ENCODE measurements at places on chromosomes 3 and 15. TPM values are rescaled to one million over a fixed set of nuclear protein-coding genes. Genes with fewer than 3 reads are reported as not detected.

The UROC1 gene
- not detected for total RNA-seq

The AP3B2 gene
- total RNA-seq = 1.2 TPM

The AP2M1 gene
- total RNA-seq = 203 TPM

The SI gene
- total RNA-seq = not detected

The LRTM1 gene
- not detected for total RNA-seq

The KLF15 gene
- 21.9 TPM for total RNA-seq

The ESYT3 gene
- total RNA-seq = 17.5 TPM

DNA sequence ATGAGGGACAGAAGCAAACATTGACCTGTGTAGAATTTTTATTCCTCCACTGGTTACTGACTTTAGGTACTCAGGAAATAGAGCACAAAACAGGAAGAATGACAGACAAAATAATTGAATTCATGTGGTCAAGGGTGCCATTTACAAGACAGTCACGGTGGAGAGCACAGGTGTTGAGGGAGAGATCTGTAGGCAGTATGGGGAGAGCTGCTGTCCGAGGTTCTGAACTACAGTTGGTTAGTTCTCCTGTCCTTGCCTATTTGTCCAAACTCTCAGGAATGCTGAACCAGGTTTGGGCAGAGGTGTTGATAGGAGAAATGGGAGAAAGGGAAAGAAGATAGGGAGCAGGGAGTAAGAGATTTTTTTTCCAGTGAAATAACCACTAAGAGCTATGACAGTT, 178.5 kb upstream of the ZBTB20 start:
- DNase-seq = no peak

DNA sequence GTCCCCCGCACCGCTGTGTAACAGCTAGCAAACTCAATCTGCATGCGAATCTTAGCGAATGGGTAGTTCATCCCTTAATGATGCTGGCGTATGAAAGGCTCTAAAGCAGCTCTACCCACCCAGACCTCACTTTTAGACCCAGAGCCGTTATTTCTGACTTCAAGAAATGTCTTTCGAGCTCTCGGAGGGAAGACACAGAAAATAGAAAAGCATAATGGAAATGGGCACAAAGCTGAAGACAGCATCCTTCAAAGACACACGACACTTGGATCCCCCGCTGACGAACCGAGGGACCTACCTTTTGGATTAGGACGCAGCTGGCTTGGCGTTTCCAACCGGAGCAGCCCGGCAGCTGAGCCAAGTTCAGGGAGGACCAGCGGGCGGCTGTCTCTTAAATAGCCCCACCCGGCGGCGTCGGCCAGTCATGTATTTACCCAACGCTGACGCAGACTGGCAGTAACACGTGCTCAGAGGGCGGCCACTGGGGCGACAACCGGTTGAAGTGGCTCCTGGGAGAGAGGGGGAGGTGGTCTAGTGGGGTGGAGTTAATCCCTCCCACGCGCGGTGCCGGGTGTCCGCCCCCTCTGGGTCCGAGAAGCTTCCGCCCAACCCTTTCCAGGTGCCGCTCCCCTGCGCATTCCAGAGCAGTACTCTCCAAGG, 1.5 kb downstream of the CCK start:
- DNase-seq = peak; percentile 80

DNA sequence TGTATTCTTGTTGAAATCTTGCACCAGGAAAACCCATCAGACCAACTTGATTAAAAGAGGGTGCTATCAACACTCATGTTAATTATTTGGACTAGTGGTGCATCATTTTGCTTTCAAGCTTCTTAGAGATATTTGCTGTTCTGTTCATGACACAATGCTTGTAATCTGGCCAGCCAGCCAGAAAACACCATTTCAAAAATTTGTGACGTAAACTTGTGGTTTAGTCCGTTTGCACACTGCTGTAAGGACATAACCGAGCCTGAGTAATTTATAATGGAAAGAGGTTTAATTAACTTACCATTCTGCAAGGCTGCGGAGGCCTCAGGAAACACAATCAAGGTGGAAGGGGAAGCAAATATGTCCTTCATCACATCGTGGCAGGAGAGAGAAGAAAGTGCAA, 374.3 kb upstream of the TGFBR2 start:
- DNase-seq = no peak

GRCh38 chr15:62726461-62726860, 316.1 kb upstream of the TPM1 start:
- DNase-seq = no peak

DNA sequence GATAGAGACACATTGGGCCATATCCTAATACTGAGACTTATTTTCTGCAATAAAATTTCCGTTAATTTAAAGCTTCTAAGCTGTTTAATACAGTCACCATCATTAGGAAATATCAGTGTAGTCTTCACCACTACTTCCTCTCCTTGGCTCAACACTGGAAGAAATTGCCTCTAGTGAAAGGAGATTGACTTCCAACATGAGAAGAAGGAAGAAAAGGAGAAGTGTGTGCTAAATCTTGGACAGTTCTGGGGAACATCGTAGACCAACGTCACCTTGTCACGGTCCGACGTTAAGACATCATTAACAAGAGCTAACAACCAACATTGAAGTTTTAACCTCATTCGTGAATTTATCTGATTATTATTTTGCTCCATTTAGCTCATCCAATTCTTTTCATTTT, 987.0 kb upstream of the CFAP20DC start:
- DNase-seq = no peak

DNA sequence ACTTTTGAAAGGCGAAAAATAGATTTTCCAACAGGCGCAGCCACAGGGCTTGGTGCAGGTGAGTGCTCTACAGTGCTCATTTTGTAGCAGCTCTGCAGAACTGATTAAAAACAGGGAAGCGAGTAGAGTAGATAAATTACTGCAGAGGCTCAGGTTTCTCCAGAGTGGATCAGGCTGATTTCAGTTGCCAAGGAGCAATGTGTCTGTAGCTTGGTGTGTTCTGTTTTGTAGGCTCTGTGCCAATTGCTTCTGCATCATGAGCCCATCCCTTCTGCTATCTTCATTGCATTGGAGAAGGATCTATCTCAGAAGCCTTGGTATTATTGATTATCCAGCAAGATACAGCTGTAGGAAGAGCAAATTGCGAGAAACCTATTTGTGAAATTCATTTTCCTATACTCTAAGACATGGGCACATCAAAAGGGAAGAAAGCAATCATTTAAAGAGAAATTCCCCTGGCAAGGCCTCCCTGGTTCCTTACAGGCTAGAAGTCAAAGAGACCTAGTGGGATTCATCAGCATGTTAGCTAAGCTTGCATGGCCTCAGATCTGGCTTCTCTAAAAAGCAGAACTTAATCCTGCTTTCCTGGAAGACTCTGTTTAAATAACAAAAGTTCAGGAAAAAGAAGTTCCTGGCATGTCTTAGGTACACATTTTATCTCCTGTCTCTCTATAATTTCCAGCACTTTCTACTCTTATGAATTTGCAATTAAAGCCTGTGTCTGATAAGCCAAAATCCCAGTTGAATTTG, 432.4 kb upstream of the ATP10A start:
- DNase-seq = no peak

DNA sequence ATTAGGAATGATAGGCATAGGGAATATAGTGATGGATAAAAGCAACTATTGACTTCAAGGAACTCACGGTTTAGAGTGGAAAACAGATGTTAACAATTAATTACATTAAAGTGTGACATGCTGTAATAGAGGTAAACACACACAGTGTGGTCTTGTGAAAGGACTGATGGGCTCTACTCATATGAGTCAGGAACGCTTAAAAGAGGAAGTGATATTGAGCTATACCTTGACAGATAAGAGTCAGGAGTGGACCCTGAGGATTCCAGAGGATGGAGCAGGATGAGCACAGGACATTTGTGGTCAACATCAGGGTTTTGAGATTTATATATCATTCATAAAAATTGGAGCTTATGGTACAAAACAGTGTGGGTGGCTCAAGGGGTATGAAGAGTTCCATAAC, 11.0 kb downstream of the EXOG start:
- no peak for DNase-seq

GRCh38 chr3:129114455-129114854, 7.1 kb downstream of the RAB43 start:
- no peak for DNase-seq

DNA sequence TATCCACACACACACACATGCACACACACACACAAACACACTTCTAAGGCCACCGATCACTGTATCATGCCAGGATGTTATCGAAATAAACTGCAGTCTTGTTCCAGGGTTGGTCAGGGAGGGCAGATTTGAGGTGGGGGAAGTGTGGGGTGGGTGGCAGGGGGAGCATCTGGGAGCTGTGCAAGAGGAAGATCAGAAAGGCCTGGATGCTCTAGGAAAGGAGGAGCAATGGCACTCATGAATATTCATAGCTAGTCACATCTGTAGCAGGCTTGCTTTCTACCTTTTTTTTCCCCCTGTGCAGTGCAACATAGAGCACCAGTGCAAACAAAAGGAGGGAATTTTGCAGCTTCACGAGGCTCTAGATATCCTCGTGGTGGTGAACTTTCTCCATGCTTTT, 84.9 kb downstream of the MEIS2 start:
- no peak for DNase-seq

- DNase-seq = peak; percentile 42
These were observed 6.2 kb downstream of the RGMA start for GRCh38 chr15:93082861-93083260.

DNA sequence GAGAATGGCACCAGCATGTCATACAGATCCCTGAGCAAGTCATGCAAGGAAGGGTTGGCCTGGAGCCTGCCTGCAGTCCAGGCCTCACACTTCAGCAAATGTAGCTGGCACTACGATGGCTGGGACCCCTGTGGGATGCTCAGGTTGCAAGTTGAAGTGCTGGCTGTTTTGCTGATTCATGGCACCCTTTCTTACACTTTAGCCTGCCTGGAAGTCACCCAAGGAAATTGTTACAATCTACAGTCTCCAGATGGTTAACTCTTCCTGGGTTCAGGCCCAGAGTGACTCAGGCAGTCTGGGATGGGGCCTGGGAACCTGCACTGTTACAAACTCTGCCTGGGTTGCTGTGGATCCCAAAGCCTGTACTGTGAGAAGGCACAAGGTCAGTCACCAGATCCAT, 91.0 kb upstream of the SLC6A11 start:
- DNase-seq = no peak

DNA sequence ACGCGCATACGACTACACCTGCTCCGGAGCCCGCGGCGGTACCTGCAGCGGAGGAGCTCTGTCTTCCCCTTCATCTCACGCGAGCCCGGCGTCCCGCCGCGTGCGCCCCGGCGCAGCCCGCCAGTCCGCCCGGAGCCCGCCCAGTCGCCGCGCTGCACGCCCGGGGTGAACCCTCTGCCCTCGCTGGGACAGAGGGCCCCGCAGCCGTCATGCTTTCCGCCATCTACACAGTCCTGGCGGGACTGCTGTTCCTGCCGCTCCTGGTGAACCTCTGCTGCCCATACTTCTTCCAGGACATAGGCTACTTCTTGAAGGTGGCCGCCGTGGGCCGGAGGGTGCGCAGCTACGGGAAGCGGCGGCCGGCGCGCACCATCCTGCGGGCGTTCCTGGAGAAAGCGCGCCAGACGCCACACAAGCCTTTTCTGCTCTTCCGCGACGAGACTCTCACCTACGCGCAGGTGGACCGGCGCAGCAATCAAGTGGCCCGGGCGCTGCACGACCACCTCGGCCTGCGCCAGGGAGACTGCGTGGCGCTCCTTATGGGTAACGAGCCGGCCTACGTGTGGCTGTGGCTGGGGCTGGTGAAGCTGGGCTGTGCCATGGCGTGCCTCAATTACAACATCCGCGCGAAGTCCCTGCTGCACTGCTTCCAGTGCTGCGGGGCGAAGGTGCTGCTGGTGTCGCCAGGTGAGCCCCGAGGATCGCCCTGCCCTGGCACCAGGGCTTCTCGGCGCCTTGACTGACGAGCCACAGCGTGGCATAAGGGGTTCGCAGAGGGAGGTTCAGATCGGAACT, 420 bp downstream of the SLC27A2 start:
- DNase-seq = no peak

- DNase-seq = no peak
These were observed 105.5 kb upstream of the WNT5A start for GRCh38 chr3:55592572-55592971.

DNA sequence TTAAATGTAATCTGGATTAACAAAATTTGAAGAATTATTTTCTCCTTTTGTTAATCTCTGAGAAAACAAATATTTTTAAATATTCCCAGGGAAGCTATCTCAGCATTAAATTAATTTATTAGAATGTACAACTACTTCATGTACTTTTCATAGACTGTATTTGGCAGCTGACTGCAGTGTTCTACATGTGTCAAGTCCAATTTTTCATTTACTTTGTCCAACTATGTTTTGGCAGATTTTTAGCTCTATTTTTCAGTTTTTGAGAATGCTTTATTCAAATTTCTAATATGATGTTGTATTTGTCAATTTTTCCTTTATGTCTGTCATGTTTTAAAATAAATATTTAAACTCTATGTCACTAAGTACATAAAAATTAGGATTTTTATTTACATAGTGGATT, 925.1 kb downstream of the OTOL1 start:
- DNase-seq = no peak

DNA sequence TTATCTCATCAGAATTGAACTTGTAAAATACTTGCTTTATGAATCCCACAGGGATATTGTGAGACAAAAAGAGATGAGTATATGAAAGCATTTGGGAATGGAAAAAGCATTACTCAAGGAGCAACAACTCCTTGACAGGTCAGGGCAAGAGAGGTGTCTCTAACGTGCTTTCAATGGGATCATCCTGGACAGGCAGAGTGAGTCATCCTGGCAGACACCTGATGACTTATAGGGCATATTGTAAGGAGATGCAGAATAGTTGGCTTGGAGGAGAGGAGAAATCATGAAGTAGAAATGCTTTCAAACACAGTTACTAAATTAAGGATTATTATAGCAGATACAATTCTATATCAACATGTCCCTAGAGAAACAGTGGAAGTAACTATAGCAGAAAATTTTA, 71.9 kb upstream of the THSD4 start:
- DNase-seq = no peak
